ENCODE measurements at places on chromosomes 16 and 17.

DNA sequence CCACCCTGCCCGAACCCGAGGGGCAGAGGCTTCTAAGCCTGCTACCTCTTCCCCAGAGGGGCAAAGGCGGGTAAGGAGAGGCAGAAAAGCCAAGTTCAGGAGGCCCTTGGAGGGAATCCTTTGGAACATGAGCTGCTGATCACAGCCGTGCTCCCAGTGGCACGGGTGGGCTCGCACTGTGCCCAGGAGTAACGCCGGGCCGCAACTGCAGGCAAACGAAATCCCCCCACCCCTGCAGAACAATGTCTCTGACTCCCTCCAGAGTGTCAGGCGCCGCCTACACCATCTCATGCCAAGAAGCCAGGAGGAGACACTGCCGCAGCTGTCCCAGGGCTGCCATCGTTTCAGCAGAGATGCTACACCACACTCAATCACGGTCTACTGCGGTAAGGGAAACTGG, 8.9 kb downstream of the P4HB start:
- no peak for DNase-seq

GRCh38 chr17:51610834-51611233, 350.5 kb downstream of the UTP18 start:
- no peak for DNase-seq

DNA sequence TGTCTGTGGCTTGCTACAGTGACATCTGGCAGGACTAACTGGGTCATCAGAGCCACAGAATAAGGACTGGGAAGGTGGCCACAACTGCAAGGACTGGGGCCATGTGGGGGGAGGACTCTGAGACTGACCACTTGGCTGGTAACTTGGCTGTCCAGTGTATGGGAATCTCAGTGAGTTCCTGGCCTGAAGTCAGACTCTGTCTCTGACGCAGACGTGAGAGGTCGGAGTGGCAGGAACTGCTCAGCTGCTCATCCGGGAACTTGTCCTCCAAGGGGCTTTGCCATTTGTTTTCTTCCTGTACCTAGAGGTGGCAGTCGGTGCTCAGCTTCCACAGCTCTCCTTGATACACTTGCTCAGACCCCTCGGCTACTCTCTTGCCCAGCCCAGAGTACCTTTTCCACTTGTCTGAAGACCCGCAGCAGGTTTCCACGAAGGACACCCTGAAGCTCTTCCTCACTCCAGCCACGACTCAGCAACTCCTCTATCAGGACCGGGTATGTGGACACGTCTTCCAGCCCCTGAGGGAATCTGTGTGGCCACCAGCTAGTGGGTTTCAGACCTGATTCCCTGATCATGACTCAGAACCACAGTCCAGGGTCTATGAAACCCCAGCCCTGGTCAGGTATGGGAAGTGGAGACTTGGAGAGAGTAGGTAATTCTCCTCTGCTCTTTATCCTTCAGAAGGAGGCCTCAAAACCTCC, 7.3 kb upstream of the DPEP3 start:
- DNase-seq: no peak

DNA sequence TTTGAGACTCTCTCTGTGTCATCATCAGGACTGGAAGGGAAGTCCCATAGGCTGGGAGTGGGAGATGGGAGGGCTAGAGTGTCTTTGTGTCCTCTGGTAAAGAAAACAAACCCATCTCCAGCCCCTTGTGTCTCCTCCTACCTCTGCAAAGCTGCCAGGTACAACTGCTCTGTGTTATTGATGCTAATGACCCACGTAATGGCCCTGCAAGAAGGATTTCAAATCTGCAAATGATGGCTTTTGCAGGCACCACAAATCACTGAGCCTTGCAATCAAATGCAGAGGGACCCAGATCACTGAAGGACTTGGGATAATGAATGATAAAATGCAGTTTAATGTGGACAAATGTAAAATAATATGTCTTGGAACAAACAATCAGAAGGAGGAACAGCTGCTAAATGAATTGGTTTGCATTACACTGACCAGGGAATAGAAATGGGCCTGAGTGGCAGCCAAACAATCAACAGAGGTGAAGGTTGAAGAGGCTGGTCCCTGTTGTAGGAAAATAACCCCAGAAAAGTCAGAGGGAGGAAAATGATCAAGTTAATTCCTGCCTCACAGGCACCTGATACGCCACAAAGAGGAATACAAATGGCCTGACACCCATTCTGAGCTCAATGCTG, 425.1 kb downstream of the UTP18 start:
- no peak for DNase-seq

GRCh38 chr17:64016231-64016784, 4.1 kb downstream of the ICAM2 start:
- no peak for DNase-seq

DNA sequence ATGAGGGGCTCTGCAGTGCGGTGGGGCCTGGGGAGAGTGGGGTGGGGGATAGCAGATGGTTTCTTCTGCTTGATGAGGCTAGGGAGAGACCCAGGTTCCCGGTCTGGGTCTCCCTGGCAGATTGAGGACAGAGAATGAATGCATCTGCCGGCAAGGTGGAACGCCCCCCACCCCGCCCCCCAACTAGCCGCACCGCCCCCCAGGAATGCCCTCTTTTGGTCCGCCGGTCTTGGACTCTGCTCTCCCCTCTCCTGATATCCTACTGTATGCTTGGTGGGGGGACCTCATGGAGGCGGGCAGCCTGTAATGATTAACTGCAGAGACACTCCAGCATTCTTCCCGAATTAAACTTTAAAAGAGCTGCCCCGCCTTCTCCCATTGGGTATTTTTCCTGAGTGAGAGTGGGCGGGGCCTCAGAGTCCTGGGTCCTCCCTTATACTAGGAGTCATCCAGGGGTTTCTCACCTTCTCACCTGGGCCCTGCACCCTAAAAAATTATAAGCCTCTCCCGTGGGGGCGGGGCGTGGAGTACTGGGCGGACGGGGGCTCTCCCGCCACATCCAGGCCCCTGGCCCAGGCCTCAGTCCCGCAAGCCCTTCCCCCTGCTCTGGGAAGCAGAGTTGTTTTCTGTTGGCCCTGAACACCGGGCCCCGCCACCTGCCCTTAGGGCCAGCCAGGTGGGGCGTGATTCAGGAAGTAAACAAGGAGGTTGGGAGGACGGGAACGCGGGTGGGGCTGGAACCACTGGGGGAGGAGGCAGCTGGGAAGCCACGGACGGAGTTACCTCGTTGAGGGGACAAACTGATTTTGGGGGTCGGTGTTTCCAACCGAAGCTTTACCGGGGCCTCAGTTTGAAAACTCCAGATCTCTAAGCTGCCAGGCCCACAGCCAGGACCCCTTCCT, 1.5 kb downstream of the GRB7 start:
- DNase-seq: no peak

- DNase-seq: no peak
Observed at GRCh38 chr17:57363580-57363979, 107.3 kb downstream of the MSI2 start.

DNA sequence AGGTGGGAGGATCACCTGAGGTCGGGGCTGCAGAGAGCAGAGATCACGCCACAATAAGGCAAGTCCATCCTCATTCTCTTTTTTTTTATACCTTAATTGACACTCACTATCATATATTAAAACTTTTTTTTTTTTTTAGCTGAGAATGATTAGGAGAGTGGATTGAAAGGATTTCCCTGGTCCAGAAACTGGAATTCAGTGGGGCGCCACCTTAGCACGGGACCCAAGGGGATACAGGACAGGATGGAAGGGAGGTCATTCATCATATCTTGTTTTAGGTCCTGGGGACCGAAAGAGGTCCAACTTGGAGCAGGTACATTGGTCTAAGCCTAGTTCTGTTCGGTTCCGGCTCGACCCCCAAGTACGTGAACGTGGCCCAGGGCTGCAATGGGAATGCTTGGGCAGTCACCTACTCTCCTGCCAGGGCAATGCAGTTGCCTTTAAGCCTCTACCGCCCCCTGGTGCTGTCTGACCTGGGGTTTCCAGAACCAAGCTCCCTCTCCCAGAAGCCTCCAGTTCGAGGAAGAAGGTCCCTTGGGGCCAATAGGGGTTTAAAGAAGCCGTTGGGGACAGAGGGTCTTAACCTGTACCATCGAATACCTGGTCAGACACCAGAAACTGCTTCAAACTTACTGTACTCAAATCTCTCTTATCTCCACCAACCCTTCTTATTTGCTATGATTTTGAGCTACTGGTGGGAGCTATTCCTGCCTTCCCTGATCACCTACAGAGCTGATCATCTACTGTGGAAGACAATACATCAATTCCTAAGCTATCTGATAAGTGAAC, 19.9 kb upstream of the GPATCH8 start:
- DNase-seq: peak; percentile 19

DNA sequence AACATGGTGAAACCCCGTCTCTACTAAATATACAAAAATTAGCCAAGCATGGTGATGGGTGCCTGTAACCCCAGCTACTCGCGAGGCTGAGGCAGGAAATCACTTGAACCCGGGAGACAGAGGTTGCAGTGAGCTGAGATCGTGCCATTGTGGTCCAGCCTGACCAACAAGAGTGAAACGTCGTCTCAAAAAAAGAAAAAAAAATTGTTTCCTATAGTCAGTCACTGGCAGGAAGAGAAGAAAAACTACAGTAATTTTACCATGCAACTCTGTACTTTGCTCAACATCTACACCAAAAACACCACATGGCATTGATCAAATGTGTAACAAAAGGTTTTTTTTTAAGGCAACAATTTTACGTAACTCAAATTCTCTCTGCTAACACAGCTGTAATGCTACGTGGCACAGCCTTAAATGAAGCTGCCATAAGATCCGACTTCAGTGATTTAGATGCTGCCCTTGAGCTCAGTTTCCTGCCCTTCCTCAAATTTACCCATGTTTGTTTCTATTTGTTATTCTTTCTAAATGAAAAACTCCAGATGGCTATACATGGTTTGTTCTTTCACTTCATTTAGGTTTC, 40.2 kb downstream of the CNOT1 start:
- DNase-seq: no peak

DNA sequence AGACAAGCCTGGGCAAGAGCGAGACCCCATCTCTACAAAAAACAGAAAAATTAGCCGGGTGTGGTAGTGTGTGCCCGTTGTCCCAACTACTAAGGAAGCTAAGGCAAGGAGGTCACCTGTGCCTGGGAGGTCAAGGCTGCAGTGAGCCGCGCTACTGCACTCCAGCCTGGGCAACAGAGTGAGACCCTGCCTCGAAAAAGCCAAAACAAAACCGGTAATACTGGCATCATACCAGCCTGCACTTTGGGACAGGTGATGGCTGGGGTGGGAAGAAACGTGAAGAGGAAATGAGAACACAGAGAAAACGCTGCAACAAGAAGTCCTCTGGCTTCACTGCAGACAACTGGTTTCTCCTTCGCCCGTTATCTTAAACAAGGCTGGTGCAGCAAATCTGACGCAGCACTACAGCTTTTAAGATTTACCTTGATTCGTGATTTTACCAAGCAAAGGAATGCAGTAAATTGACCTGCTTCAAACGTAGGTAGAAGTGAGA, 725 bp upstream of the CASC3 start:
- no peak for DNase-seq

- peak; percentile 96 for DNase-seq
Observed at GRCh38 chr16:71894921-71895678, at the start of gene IST1. IST1 (plus strand) TSS chr16:71895531; CDS start chr16:71915641, 20,110 bp downstream.

- no peak for DNase-seq
Observed at GRCh38 chr16:27315333-27316037, 1.7 kb downstream of the IL4R start.

- no peak for DNase-seq
Observed at GRCh38 chr17:80631142-80632045, 86.8 kb downstream of the RPTOR start.

GRCh38 chr17:65278050-65278819, 141.1 kb downstream of the RGS9 start:
- DNase-seq: no peak

DNA sequence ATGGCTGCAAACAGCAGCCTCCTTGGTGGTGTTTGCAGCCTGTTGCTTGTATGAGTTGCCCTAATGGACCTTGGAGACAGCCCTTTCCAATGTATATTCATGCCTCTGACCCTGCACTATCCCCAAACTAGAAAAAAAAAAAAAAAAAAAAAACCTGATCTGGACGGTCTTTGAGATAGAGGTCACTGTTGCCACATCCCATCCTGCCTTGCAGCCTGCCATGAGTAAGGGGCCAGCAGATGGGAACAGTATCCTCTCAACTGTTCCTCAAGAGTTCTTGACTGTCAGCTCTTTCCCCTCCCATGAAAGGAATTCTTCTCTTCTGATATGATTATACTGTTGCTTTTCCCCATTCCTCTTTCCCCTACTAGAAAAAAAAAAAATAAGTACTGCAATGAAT, 152.4 kb downstream of the SSH2 start:
- no peak for DNase-seq

GRCh38 chr17:30321314-30321713, 12.5 kb downstream of the TMIGD1 start:
- no peak for DNase-seq

DNA sequence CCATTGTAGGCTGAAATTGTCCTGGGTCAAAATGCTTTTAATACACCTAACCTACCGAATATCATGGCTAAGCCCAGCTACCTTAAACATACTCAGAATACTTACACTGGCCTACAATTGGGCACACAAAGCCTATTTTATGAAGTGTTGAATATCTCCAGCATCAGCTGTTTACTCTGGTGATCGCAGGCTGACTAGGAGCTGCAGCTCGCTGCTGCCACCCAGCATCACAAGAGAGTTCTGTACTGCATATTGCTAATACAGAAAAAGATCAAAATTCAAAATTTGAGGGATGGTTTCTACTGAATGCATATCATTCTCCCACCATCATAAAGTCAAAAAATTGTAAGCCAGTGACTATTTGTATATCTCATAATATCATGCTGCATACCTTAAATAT, 55.3 kb downstream of the ULK2 start:
- no peak for DNase-seq

DNA sequence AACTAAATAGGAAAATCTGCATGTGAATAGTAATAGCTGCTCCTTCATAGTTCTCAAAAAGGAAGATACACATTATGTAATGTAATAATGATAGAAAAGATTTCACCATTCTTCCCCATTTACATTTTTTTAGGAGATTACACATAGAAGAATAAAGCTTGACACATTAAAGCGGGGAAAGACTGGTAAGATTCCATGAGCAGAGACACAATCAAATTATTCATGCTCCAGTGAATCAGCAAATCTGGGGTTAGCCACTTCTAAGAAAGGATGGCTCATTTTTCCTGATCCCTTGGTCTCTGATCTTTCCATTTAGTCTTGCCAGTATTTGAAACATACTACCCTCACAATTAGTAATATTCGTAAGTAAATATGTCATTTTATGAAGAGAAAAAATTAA, 81.9 kb downstream of the CA4 start:
- DNase-seq: no peak

DNA sequence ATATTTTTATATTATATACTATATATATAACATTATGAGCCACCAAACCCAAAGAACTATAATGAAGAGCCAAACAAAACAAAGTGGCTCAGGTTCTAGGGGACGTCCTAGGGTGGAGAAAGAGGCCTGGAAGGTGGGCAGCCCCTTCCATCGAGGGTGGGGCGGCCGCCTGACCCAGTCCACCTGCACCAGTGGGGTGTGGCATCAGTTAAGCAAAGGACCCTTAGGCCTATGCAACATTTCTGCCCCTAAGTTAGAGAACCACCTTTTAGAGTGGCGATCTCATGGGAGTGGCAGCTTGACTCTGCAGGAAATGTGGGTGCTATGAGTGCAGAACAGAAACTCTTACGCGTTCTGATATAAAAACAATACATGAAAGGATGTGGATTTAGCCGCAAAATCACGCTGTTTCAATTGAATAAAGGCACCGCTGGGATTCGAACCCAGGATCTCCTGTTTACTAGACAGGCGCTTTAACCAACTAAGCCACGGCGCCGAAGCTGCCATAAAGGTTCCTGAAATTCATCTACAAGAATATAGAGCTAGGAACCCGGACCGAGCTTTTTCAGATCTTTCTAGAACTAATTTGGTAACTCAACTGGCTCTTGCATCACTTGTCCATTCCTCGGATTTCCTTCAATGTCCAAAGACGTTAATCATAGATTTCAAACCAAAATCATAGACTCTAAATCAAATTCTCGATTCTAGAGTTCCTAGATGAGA, 15.6 kb upstream of the AURKB start:
- DNase-seq: peak; percentile 54

Data from stimulated activated CD8-positive, alpha-beta memory T cell treated with anti-CD3 and anti-CD28 coated beads, Interleukin-7, amount 100 ng/mL, for 4 hours (primary cell).